ENCODE measurements at places on chromosomes 6 and 20.

- no peak for DNase-seq
Observed at GRCh38 chr20:57252559-57253162, 13.8 kb downstream of the BMP7 start.

DNA sequence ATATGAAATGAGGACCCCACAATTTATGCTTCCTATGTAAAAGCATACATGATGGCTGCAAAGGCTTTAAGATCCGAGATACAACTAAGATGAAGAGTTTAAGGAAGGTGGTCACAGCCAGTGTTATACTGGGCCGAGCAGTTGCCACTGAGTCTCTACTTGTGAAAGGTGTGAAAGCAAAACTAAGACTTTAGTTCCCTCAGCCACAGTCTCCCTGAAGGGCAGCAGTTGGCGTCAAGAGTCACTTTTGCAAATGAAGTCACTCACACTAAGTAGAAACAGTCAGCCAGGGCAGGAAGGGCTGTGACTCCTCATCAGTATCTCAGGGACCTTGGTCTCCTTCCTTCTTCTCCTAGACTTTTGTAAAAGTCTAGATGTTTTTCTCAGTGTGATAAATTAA, 191.6 kb upstream of the MCHR2 start:
- DNase-seq: no peak

GRCh38 chr6:116019428-116019827, 41.3 kb downstream of the FRK start:
- no peak for DNase-seq

GRCh38 chr6:41939176-41939847, 2.3 kb downstream of the CCND3 start:
- DNase-seq: no peak

DNA sequence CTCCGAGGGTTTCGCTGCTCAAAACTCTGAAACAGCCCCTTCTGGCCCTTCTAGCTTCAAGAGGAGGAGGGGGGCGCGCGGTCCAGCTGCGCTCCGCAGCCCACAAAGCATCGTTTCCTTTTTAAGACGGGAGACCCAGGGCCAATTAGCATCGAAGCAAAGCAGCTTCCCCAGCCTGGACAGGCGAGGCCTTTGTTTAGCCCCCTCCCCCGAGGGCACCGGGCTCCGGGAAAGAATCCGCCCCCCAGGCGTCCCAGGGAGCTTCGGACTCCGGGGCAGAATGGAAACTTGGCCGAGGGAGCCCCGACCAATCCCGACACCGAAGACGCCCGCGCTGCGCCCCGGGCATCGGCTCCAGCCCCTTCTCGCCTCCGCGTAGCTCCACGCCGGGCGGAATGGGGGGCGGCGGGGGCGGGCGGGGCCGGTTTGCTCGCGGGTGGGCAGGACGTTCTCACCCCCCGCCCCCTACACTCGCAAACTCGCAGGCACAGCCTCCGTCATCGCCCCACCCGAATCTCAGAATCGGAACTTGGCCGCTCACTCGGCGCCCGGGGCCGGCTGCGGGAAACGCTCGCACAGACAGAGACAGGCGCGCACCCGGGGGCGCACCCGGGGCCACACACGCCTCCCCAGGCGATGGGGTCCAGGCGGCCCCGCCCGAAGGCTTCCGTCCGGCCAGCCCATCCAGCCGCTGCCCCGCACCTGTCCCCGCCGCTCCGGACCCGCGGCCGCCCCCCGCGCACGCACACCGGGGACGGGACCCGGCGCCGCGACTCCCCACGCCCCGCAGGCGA, 628 bp downstream of the NKAIN4 start:
- DNase-seq: no peak

GRCh38 chr6:170314983-170315382, 8.4 kb downstream of the FAM120B start:
- DNase-seq: no peak

DNA sequence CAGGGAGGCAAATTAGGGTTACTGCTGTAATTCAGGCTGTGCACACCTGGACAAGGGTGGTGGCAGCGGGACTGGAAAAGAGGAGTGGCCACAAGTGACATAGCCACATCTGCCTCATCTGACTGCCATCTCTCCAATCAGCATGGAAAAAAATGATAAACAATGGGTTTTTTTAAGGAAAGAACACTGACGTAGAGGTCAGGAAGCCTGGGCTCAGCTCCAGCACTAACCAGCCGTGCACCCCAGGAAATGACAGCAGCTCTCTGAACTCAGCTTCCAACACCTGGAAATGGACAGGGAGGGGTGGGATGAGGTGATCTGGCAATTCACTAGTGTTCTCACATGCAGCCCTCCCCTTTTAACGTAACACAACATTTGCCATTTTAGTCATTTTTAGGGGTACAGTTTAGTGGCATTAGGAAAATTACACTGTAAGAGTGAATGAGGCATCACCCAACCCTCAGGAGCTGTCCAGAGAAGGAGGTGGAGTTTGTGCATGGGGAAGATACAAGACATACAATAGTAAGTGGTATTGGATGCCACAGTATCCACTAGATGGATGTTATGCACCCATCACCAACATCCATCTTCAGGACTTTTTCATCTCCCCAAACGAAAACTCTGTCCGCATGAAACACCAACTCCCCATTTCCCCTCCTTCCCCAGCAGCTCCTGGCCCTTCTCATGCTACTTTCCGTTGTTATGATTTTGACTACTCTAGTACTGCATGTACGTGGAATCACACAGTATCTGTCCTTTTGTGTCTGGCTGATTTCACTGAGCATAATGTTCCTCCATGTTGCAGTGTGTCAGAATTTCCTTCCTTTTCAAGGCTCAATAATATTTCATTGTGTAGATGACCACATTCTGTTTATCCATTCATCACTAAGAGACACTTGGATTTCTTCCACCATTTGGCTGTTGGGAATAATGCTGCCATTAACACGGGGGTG, 215.5 kb upstream of the ECI2 start:
- DNase-seq: no peak

GRCh38 chr20:8139899-8140298, 7.8 kb downstream of the PLCB1 start:
- no peak for DNase-seq

- DNase-seq: no peak
Observed at GRCh38 chr20:53059848-53060247, 87.7 kb downstream of the TSHZ2 start.

DNA sequence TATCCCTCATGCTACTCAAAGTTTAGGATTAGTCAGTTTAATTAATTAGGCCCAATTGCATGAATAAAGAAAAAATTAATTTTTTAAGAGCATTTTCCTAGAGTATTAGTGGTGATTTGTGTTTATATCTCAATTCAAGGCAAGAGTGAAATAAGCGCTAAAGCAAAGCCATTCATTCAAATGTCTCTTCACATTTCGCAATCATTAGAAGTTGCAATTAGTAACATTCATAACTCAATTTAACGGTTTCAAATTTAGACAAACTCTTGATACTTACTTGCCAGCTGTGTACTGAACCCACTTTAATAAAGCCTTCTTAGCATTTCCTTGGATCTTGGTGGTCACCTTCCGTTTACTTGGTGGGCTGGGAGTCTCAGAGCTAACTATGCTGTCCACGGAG, 127.2 kb downstream of the SYNE1 start:
- no peak for DNase-seq

GRCh38 chr6:17280138-17280537, 1.0 kb upstream of the RBM24 start:
- no peak for DNase-seq

DNA sequence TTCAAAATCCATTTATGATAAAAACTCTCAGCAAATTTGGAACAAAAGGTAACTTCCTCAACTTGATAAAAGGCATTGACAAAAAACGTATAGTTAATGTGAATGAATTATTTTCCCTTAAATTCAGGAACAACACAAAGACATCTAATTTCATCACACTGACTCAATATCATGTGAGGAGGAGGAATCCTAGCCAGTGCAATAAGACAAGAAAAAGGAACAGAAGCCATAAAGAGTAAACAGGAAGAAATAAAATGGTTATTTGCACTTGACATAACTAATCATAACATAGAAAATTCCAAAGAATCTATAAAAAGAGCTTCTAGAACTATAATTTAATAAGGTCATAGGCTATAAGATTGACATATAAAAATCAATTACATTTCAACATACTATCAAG, 31.4 kb downstream of the CHD6 start:
- no peak for DNase-seq

GRCh38 chr20:25444556-25444955, 37.1 kb downstream of the GINS1 start:
- DNase-seq: no peak

- DNase-seq: no peak
Observed at GRCh38 chr20:20761301-20761700, 48.9 kb upstream of the RALGAPA2 start.

- DNase-seq: no peak
Observed at GRCh38 chr6:35093783-35094182, 47.4 kb downstream of the TCP11 start.

- DNase-seq: no peak
Observed at GRCh38 chr6:169450097-169450496, 196.5 kb upstream of the THBS2 start.

DNA sequence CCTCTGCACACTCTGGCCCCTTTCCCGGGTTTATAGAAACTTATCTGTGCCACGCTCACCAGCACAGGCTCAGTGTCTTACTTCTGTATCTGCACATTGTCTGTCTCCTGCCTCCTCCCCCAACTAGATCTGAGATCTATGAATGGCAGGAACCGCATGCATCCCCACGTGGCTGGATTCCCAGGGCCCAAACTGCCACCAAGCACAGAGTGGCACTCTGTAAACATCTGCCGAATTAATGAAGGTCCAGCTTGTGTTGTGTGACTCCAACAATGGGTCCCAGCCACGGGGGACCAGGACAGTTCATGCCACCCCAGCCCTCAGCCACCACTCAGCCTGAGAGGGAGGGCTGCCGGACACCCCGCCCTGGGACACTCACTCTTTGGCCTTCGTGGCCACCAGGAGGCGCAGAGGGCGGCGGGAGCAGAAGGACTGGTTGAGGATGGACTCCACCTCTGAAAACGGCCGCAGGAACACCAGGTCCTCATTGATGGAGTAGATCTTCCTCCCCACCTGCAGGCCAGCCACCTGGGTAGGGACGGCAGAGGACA, 171.1 kb downstream of the PREX1 start:
- DNase-seq: no peak

- no peak for DNase-seq
Observed at GRCh38 chr20:21703717-21704407, 1.6 kb upstream of the PAX1 start.

DNA sequence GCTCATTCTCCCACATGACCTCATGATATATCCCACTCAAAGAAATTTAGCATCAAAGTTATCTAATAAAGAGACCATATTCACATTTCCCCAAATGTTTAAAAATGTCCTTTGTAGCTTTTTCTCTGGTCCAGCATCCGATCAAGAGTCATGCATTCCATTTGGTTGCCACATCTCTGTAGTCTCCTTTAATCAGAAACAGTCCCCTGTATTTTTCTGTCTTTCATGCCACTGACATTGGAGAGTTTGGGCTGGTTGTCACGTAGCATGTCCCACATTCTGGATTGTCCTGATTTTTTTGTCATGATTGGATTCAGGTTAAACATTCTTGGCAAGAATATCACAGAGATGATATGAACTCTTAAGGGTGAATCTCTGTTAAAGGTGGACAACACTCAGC, 55.7 kb downstream of the SNX5 start:
- DNase-seq: no peak

GRCh38 chr20:54820392-54820791, 345.0 kb downstream of the DOK5 start:
- DNase-seq: no peak

GRCh38 chr6:139037490-139037889, 8.9 kb downstream of the ABRACL start:
- DNase-seq: no peak

GRCh38 chr6:20001286-20001685, 164.1 kb downstream of the ID4 start:
- DNase-seq: no peak

Measured in CD4-positive, alpha-beta T cell treated with Interleukin-2 at 100 ng/mL for 4 hours (primary cell).